HEK293T (cell line): ENCODE measurements at places on chromosomes 2 and 18.
A peak's percentile ranks its signal among the peaks of the same experiment; 100 is the strongest.

DNA sequence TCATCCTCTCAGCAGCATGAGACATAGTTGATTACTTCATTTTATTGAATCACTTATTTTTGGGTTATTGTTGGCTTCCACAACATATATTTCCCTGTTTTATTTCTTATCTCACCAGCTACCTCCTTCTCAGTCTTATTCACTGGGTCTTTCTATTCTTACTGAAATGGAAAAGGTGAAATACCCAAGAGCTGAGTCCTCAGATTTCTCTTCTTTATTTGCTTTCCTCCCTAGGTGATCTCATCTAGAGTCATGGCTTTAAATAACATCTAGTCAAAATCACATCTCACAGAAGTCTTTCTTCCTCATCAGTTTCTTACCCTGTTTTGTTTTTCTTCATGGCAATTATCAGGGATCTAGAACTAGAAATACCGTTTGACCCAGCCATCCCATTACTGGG is 105.0 kb upstream of the RBBP8 start:
- no peak for DNase-seq

DNA sequence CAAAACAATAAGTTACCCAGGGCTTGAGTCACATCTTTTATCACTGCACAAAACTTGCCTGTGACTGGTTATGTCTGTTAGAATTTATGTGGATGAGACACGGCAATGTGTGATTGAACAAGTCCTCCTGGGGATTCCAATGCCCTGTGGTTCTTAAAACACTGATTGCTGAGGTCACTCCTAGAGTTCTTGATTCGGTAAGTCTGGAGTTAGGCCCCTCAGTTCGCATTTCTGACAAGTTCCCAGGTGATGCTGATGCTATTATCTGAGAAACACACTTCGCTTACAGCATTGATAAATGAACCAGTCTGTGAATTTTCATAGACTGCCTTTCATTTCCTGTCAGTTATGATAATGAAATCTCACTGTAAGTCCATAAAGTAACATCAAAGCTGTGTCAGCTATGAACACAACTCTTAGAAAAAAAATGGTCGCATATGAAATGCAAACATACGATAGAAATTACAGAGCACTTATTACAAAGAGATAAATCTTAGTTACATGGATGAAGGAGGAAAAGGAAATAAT is 214.0 kb downstream of the DLGAP1 start:
- DNase-seq: no peak

- DNase-seq: no peak
Measured at GRCh38 chr2:139259422-139260051, 479.3 kb upstream of the NXPH2 start.

DNA sequence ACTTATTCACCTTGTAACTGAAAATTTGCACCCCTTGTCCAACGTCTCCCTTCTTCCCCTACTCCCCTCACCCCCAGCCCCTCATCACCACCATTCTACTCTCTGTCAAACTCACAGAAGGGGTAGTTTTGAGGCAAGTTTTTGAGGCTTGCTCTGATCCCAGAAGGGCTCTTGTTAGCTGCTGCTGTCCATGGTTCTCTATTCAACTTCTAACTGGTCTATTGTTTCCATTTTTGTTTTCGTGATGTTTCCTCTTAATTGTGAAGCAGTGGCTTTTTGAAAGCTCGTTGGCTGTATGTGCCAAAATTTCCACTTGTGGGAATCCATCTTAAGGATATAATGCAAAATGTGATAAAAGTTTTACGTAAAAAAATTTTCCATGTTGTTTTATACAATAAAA is 92.5 kb upstream of the CRACDL start:
- no peak for DNase-seq

DNA sequence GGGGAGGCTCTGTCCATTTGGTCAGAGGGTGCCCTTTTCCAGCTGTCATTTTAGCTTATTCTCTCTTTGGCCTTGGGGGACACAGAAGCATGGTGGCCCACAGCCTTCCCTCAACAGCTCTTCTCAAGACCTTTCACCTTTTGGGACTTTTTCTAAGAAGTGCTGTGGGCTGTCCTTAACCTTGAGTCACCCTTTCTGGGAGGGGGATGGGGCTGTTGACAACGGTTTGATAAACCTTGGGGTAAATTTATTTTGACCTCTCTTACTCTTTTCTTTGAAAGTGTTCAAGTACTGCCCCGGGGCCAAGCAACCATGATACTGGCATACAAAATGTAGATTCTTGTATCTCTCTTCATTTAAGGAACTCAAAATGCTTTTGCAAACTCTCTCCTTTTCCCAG is 13.7 kb downstream of the IGFBP5 start:
- DNase-seq: no peak

DNA sequence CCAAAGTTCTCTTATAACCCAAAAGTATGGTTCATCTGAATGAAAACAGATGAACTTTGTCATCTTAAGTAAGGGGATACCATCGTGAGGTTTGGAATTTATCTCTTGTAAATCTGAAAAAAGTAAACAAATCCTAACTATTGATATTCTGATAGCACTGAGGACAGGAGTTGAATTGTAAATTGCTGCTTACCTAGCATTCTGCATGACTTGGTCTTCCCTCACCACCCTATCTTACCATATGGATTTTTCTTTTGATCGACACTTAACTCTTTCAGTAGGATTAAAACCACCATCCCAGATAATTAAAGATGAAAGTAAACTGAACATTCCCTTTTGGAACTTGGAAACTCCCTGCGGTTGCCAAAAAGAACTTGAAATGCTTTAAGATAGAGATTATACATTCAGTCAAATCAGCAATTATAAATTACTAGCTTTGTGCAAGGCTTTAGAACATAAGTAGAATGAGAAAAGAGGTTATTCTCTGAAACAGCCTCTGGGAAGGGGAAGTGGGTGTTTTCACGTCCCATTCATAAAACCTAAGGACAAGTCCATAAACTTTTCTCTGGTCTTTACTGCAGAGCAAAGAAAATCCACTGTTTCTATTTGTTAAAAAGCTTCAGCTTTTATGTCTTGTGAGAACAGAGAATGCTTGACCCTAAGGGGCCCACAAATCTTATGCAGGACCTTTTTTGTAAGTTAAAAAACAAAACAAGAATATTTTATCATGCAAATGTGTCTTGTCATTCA is 49.7 kb upstream of the ZNF397 start:
- DNase-seq: no peak

- peak; percentile 36 for DNase-seq
Measured at GRCh38 chr2:182763311-182763912, 47.4 kb downstream of the DNAJC10 start.

DNA sequence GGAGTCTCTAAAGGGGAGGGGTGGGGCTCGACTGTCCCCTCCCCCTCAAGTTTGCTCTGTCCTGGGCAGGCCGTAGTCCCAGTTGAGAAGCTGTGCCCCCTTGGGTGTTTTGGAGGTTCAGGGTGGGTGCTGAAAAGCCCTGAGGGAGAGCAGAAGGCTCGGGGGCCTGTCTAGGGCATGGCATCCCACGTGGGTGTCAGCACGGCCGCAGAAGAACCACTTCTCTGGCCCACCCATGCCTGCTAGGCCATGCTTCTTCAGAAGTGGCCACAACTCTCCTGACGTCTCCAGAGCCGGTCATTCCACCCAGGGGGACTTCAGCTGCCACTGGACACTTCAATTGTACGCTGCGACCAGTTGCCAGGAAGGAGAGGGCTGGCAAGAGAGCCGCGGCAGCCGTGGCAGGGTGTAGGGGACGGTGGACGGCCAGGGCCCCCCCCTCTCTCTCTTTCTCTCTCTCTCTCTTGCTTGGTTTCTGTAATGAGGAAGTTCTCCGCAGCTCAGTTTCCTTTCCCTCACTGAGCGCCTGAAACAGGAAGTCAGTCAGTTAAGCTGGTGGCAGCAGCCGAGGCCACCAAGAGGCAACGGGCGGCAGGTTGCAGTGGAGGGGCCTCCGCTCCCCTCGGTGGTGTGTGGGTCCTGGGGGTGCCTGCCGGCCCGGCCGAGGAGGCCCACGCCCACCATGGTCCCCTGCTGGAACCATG is at the start of gene INPP5D:
INPP5D (plus strand) TSS at position 546 of the 704 bp plus-strand sequence; CDS start at position 683, 137 bp downstream.
- no peak for DNase-seq

GRCh38 chr2:160091381-160091780 is 29.0 kb upstream of the PLA2R1 start:
- DNase-seq: no peak

DNA sequence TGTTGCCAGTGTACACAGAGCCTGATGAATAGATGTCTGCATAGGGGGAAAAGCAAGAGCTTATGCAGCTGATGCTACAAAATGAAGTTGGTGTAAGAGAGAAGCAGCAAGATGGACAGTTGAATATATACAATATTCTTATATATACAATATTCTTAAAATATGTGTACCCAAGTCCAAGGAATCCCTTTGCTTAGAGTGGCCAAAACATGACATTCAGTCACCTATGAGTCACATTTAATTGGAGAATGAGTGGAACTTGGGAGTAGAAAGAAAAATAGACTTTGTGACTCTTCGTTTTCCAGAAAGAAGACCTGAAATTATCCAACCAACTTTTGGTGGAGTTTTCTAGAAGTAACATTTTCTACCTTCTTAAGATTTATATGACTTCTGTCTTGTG is 81.8 kb downstream of the SCN9A start:
- DNase-seq: no peak

- no peak for DNase-seq
Measured at GRCh38 chr18:58669731-58670378, 1.4 kb upstream of the MALT1 start.

DNA sequence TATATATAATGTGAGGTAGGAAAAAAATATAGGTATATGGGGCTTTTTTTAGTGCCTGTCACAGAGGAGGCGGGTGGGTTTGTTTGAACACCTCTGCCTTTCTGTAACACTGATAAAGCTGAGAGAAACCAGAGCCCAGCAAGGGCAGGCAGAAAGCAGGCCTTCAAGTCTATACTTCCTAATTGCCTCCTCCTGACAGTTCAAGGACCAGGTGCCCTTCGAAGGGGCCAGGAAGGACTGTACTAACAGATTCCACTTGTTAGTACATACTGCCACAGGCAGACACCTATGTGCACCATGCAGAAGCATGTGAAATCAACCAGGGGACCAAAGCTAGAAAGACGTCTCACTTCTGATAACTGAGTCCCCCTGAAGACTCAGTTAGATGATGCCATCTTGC is 13.8 kb downstream of the SLC1A4 start:
- no peak for DNase-seq

DNA sequence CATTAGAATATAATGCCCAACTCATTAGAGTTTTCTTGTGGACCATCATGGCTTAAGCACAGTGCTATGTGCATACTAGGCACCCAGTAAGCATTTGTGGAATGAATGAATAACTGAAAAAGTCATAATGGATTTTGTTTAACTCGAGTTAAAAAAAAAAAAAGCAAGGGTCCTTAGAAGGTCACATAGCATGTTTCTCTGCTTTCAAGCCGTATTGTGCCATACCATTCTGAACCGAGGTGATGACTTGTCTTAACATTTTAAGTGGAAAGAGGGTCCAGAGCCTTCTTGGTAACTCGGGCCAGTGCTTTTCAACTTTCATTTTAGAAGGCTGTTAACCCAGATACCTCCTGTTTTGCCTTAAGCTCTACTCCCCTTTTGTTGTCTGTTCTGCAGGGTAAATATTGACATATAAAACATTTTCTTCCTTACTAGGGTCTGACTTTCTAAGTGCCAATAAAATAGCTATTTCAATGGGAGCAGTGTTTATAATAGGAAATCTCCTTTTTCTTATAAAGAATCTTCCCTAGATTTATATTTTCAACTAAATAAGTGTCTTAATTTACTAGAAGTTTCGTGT is 787 bp upstream of the ADGRF3 start:
- DNase-seq: no peak

GRCh38 chr2:232085164-232085563 is 123.7 kb downstream of the DIS3L2 start:
- DNase-seq: no peak

GRCh38 chr2:12597610-12598009 is 119.1 kb upstream of the TRIB2 start:
- DNase-seq: no peak

DNA sequence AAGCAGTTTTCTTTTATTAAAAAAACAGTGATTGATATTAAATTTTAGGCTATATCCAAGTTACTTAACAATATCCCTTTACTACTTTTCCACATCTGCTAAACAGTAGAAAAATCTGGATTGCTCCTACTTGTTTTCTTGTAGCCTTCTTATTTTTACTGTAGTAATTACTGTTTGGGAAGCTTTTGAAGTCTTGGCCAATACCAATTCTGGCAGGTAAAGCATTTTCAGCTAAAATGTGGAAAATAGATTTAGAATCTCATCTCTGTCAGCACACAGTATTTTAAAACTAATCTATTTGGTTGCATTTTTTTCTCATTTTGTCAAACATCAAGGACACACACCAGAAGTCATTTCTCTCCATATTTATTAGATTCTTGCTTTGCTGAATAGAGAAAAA is 1485.7 kb upstream of the PIK3C3 start:
- no peak for DNase-seq

DNA sequence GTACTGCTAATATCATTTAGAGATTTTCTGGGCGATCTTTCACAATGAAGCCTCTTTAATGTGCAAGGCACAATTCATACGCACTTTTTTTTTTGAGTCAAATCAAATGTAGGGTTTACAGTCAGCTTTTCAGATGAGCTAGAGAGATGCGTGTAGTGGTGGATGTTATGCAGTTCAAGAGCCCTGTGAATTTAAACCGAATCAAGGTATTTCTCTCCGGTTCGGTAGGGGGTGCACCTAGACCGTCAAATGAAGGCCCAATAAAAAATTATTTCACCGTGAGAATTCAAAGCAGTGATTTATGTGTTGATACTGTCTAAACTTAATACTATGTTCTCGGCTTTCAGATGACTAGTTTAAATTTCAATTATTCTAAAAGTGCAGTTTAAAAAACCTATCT is 1.1 kb downstream of the PTH2R start:
- DNase-seq: peak; percentile 36

DNA sequence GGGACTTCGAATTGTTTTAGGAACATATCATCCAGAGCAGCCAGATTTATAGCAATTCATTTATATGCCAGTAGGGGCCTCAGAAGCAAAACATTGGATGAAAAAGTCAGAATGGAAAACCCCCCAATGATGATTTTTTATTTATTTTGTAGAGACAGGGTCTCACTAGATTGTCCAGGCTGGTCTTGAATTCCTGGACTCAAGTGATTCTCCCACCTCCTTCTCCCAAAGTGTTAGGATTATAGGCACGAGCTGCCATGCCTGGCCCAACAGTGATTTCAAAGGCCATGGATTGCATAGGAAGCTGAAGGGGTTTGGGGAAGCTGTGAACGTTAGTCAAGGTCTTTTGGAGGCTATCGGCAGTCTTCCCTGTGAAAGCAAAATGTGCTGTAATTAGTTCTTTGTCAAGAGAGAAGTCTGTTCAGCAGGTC is 21.9 kb upstream of the MCFD2 start:
- no peak for DNase-seq

GRCh38 chr18:77108001-77108692 is 24.4 kb downstream of the MBP start:
- DNase-seq: no peak

GRCh38 chr2:105252271-105252670 is 10.7 kb downstream of the GPR45 start:
- no peak for DNase-seq

DNA sequence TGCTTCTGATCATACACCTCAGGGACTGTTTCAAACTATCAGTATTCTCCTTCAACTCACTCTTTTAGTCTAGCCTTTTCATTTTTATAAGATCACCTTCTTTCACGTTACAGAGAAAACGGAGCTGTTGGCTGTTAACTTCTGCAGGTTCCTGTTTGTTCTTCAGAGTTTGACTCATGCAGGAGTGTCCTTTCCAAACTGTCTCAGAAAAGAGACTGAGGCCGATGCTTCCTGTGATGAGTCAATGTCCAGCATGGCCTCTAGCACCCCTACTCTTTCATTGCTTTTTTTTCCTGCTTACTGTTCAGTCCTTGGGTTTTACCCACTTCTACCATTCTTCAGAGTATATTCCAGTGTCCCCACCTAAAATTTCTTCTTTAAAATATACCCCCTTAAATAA is 240.8 kb upstream of the RGPD4 start:
- no peak for DNase-seq
